Midbrain (tissue), 1 donor: ENCODE measurements at places on chromosomes 6 and 20.

GRCh38 chr6:40276141-40276540, 311.0 kb downstream of the LRFN2 start:
- no peak for DNase-seq

DNA sequence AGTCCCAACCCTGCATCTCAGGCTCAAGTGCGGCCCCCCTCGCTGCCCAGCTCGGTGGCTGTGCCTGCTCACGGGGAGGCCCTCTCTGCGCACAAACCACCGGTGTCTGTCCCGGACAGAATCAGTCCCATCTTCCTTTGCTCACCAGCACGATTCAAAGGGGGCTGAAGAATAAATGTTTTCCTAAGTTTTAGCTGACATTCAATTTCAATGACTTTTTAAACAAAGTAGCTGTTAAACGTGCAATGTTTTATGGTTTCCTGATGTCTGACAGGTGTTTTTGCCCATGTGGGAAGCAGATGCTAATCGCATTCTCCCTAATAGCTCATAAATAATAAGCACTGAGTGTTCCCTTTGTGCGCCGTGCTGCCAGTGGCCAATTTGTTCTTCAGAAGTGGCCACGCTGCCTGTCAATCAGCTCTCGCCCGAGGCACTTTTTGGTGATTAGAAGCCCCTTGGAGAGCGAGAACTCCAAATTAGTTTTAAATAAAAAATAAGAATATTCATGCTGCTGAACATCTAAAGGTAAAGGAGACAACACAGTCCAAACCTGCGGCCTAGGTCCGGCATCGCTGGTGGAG, 26.3 kb downstream of the BHLHE23 start:
- no peak for DNase-seq

GRCh38 chr6:120903836-120904235, 430.4 kb downstream of the TBC1D32 start:
- DNase-seq = no peak

DNA sequence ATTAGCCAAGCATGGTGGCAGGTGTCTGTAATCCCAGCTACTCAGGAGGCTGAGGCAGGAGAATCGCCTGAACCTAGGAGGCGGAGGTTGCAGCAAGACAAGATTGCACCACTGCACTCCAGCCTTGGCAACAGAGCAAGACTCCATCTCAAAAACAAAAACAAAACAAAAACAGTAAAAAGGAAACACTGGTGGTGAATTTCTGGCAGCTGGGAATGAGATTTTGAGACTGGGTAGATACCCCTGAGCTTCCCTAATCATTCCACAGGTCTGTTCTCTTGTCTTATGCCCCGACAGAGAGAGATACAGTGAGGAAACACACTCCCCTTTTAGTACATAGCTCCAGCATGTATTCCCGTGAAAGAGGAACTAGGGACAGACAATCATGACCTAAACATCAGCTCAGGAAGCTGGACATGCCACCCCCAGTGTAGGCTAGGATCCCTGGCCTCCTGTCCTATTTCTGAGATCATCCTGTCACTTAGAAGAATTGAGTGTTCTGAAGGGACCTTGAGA, 9.6 kb downstream of the MAN1A1 start:
- DNase-seq = no peak

DNA sequence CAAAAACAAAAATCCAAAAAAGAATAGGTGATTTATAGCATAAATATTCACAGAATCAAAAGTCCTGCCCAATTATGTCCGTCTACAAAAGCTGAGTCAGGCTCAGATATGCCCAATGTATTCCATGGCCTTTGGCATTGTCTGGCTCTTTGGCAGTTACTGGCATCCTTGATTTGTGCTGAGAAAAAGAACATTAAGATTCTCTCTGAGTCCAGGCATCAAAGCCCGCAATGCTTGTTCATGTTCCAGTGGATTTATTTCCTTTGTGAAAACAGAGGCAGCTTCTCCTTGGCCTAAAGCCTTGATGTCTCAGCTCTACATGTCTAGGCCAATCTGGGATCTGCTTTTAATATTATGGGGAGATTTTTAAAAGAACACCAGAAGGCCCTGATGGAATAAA, 76.1 kb upstream of the SLC4A11 start:
- peak; percentile 39 for DNase-seq
